ENCODE measurements at places on chromosomes 2 and 18. TPM values are rescaled to one million over a fixed set of nuclear protein-coding genes. Genes with fewer than 3 reads are reported as not detected.

DNA sequence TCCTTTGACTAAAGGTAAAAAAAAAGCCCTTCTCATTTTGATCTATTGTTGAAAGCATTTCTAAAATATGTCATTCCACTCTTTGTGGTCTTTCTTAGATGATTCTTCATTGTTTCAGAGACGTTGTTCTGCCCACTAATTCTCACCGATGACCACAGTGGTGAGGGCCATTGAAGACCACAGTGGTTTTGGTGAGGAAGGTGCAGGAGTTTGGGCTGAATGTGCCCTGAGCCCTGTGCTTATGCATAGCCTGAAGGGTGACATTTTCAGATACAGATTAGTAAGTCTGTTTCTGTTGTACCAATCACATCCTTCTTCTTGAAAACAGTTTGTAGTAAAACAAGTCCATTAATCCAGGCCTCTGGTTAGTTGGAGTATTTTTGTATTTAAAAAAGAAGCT, 251.3 kb upstream of the ATP5MC3 start:
- H3K36me3 ChIP-seq, result no peaks in the 10 kb centered on the region
- no peak overlapping the region for H3K4me3 ChIP-seq
- no peaks in the 10 kb centered on the region for H3K27me3 ChIP-seq
- H3K4me1 ChIP-seq, result no peaks in the 10 kb centered on the region

DNA sequence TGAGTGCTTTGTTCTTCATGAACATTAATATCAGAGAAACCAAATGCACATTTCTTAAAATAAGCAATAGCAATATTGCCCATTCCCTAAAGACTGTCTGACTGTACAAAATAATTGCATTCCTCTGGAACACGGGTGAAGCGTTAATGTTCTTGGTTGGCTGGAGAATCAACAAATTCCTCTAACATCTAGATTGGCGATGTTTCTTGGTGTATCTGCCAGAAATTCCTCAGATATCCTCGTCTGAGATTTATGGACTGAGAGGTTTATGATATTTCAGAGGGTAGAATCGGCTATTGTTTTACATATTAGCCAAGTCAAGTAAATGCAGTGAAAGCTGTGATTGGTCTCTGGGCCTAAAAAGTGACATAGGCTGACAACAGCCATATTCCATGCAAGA, 27.1 kb upstream of the SPTBN1 start:
- H3K27me3 ChIP-seq, result no peaks in the 10 kb centered on the region
- no peak overlapping the region for H3K4me3 ChIP-seq
- H3K4me1 ChIP-seq, result peaks cover 40% of the 10 kb centered on the region
- DNase-seq, result no peak
- H3K27ac ChIP-seq, result peak overlapping the region; percentile 61

DNA sequence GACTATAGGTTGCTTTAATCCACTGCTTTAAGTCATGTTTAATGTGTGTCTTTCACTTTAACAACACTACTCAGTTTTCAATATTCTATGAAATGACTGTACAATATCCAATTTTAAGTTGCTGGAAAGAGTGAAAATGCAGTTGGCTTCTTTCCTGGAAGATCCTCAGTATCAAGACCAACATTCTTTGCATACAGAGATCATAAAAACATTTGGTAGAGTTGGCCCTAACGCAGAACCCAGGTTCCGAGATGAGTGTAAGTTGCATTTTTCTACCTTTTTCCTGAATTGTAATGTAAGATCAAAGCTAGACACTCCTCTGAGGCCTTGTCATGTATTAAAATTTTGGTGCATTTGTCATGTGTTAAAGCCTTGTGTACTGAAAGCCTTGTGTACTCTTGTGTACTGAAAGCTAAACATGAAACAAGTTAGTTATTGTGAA, 42.9 kb upstream of the TNFRSF11A start:
- no peak for DNase-seq
- no peaks in the 10 kb centered on the region for H3K27me3 ChIP-seq
- no peak overlapping the region for H3K4me3 ChIP-seq
- no peaks in the 10 kb centered on the region for H3K4me1 ChIP-seq
- H3K36me3 ChIP-seq, result no peaks in the 10 kb centered on the region
- H3K27ac ChIP-seq, result no peak overlapping the region

GRCh38 chr2:184597571-184597991, 748 bp upstream of the ZNF804A start:
- H3K4me1 ChIP-seq, result no peaks in the 10 kb centered on the region
- peak; percentile 2 for DNase-seq
- no peak overlapping the region for H3K27ac ChIP-seq
- no peaks in the 10 kb centered on the region for H3K36me3 ChIP-seq

- H3K27ac ChIP-seq, result no peak overlapping the region
- H3K4me3 ChIP-seq, result no peak overlapping the region
- H3K36me3 ChIP-seq, result no peaks in the 10 kb centered on the region
- H3K27me3 ChIP-seq, result no peaks in the 10 kb centered on the region
- peaks cover 3% of the 10 kb centered on the region for H3K4me1 ChIP-seq
- peak; percentile 41 for DNase-seq
These were observed 10.1 kb downstream of the KIF3C start for GRCh38 chr2:25972049-25972823.

GRCh38 chr2:45651415-45652089, at the start of gene PRKCE:
TSS of gene PRKCE (plus strand) at chr2:45651675.
- peak within 1 kb of the TSS; percentile 88 for H3K4me3 ChIP-seq
- no peaks in the 10 kb centered on the region for H3K27me3 ChIP-seq
- peak within 1 kb of the TSS; percentile 94 for H3K27ac ChIP-seq
- H3K36me3 ChIP-seq, result no peaks in the 10 kb centered on the region
- DNase-seq, result peak; percentile 68

GRCh38 chr2:74072565-74072964, 75.1 kb downstream of the BOLA3 start:
- H3K4me1 ChIP-seq, result peaks cover 9% of the 10 kb centered on the region
- H3K4me3 ChIP-seq, result no peak overlapping the region
- H3K27me3 ChIP-seq, result no peaks in the 10 kb centered on the region
- no peak overlapping the region for H3K27ac ChIP-seq

DNA sequence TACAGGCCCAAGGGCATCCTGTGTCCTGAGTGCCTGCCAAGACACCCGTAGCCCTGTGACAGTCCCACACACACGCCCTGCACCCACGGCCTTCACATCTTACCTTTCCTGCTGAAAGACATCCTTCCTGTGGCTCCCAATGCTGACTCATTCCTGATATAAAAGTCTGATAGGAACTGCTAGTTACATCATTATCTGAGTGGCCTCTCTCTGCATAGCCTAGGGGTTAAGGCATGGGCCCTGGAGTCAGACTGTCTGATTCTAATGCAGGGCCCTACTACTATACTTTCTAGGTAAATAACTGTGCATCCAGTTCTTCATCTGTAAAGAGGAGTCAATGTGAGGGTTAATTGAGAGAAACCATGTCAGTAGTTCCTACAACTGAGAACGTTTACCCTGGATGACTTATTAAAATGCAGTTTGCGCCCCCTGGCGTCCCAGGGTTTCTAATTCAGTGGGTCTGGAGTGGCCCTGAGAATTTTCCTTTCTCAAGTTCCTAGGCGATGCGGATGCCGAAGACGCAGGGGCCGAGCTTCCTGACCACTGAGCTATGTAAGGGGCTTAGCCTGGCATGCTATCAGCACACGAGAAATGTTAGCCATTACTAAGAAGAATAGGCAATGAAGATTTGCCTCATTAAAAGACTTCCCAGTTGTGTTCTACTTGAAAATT, 6.0 kb upstream of the GPR45 start:
- H3K36me3 ChIP-seq, result no peaks in the 10 kb centered on the region
- H3K4me1 ChIP-seq, result peaks cover 4% of the 10 kb centered on the region

GRCh38 chr2:38740851-38741731, 10.1 kb downstream of the SRSF7 start:
- H3K4me1 ChIP-seq, result no peaks in the 10 kb centered on the region
- no peaks in the 10 kb centered on the region for H3K27me3 ChIP-seq
- H3K27ac ChIP-seq, result no peak overlapping the region
- H3K4me3 ChIP-seq, result no peak overlapping the region
- H3K36me3 ChIP-seq, result peaks cover 31% of the 10 kb centered on the region
- peak; percentile 21 for DNase-seq

DNA sequence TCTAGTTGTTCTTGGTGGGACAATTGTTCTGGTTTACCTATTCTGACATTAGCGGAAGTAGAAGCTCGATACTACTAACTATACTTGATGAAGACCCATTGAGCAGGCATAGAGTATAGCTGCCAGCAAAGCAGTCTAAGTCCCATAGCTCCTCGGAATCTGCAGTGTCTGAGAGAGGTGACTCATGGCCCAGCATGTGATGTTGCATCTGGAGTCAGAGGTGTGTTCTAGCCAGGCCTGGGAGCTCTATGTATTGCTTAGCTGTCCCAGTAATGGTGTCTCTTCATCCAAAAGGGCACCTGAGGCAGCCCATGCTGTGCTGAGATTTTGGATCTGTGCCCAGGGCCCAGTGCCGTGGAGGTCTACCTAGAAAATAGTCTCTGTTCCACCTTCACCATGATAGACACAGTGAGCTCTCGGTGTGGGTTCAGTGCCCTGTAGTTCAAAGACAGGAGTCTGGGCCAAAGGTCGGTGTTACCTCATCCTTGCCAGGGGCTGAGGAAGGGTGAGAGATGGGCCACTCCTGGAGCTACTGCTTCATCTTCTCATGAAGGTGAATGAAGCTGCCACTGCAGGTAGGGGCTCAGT, 47.3 kb downstream of the MEX3C start:
- H3K4me1 ChIP-seq, result no peaks in the 10 kb centered on the region
- no peak overlapping the region for H3K27ac ChIP-seq
- DNase-seq, result no peak
- no peaks in the 10 kb centered on the region for H3K36me3 ChIP-seq
- H3K27me3 ChIP-seq, result no peaks in the 10 kb centered on the region
- no peak overlapping the region for H3K4me3 ChIP-seq

DNA sequence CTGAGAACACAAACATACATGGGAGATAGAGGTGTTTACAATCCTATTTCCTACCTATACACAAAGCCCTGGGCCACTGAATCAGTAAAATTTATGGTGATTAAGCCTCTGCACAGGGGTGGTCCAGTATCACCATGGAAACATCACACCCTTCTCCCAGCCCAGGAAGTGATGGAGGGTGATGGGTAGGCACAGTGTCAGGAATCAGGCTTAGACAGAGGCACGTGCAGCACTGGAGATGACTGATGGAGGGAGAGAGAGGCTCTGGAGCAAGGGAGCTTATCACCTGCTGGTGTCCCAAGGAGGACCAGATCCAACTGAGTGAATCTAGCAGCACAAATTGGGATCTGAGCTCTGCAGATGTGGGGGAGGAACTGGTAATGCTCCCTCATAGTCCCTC, 117.2 kb downstream of the RPIA start:
- no peak for DNase-seq
- H3K4me3 ChIP-seq, result no peak overlapping the region
- no peaks in the 10 kb centered on the region for H3K36me3 ChIP-seq
- no peaks in the 10 kb centered on the region for H3K4me1 ChIP-seq
- H3K27me3 ChIP-seq, result no peaks in the 10 kb centered on the region
- H3K27ac ChIP-seq, result no peak overlapping the region

DNA sequence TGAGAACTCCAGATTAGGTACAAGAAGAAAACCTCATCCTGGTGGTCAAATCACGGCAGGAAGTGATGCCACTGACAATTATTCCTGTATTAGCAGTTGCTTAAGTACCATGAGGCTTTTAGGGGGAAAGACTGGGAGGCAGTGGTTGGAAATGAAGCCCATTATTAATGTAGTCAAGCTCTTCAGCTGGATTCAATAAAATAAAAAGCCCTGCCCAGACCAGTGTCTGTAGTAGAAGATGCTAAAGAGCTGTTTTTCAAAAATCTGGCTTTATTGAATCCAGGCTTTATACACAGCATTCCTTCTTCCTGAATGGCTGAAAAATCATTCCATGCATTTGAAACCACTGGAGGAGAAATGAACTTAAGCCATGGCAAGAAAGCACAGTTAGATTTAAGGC, 155.2 kb downstream of the BCL2 start:
- no peaks in the 10 kb centered on the region for H3K36me3 ChIP-seq
- H3K4me1 ChIP-seq, result no peaks in the 10 kb centered on the region
- H3K4me3 ChIP-seq, result no peak overlapping the region
- no peaks in the 10 kb centered on the region for H3K27me3 ChIP-seq
- no peak for DNase-seq

GRCh38 chr2:9739531-9739964, 103.7 kb upstream of the TAF1B start:
- H3K27ac ChIP-seq, result peak overlapping the region; percentile 48
- H3K4me1 ChIP-seq, result no peaks in the 10 kb centered on the region
- H3K4me3 ChIP-seq, result no peak overlapping the region
- H3K36me3 ChIP-seq, result no peaks in the 10 kb centered on the region

GRCh38 chr18:41886126-41886807, 68.8 kb upstream of the PIK3C3 start:
- no peaks in the 10 kb centered on the region for H3K36me3 ChIP-seq
- H3K27ac ChIP-seq, result no peak overlapping the region
- no peak overlapping the region for H3K4me3 ChIP-seq

- H3K27me3 ChIP-seq, result no peaks in the 10 kb centered on the region
- H3K27ac ChIP-seq, result no peak overlapping the region
- H3K36me3 ChIP-seq, result no peaks in the 10 kb centered on the region
- peaks cover 15% of the 10 kb centered on the region for H3K4me1 ChIP-seq
These were observed 2.5 kb downstream of the HPCAL1 start for GRCh38 chr2:10305254-10305635.

DNA sequence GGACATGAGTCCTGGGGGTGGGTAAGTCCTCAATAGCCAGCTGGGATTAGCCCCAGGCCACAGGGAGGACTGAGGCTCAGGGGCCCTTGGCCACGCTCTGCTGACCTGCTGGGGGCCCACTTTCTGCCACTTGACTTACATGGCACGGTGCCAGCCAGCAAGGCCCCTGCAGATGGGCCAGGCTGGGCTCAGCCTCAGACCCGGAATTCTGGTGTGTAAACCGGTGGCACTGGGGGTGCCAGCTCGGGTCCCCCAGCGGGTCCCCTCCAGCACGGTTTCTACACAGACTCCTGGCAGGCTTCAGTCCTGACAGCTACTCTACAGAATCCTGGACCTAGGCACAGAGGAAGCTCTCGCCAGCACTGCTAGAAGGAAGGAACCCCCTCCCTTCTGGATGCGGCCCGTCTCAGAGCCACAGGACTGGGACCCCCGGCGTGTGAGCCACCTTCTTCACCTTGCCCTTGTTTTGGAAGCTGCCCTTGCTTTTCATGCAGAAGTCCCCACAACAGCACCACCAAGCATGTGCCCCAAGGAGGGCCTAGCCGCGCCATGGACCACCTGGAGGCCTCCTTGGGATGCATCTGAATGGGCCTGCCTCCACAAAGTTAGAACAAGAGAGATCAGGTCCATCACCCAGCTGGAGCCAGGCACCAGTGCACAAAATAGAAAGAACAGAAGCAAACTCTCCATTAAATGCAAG, 8.0 kb downstream of the HDAC4 start:
- H3K27me3 ChIP-seq, result no peaks in the 10 kb centered on the region
- H3K4me1 ChIP-seq, result peaks cover 56% of the 10 kb centered on the region
- H3K4me3 ChIP-seq, result no peak overlapping the region
- peak overlapping the region; percentile 58 for H3K27ac ChIP-seq
- no peaks in the 10 kb centered on the region for H3K36me3 ChIP-seq

The RAB6C gene
- total RNA-seq, result 0.15 TPM

The DYNC1I2 gene
- 101 TPM for total RNA-seq

The COL4A3 gene
- 86.5 TPM for total RNA-seq

The SULT1C4 gene
- total RNA-seq, result 3.2 TPM

The CYP27A1 gene
- 26.8 TPM for total RNA-seq

The IGFBP5 gene
- 704 TPM for total RNA-seq

The REG1B gene
- total RNA-seq, result not detected

The SLC9A2 gene
- 0.40 TPM for total RNA-seq

The ZC3H6 gene
- total RNA-seq, result 18.1 TPM

The C2orf78 gene
- not detected for total RNA-seq

The EMILIN1 gene
- total RNA-seq, result 35.4 TPM

The PROKR1 gene
- total RNA-seq, result not detected

The NIFK gene
- total RNA-seq, result 72.2 TPM

The TMEM163 gene
- total RNA-seq, result 0.27 TPM

Measured in thyroid gland (tissue), 4 donors.